ENCODE measurements at places on chromosomes 4 and X.
A peak's percentile ranks its signal among the peaks of the same experiment; 100 is the strongest.

DNA sequence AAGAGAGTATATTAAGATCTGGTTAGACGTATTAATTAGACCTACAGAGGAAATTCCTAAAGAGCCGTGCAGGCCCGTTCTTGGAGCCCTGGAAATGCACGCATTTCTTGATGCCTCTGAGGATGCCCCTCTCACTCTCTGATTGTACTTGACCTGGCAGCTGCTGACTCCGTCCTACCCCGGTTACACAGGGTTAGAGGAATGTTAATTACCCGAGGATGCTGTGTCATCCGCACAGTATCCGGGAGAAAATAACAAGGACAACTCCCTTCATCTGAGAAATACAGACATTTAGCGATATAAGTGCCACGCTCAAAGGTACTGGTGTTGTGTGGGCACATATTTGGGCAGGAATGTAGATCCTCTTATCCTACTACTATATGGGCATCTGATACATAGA lies 404.6 kb upstream of the FAT1 start:
- no peak for DNase-seq

GRCh38 chr4:47863486-47863885 lies 25.6 kb upstream of the CORIN start:
- DNase-seq: no peak

DNA sequence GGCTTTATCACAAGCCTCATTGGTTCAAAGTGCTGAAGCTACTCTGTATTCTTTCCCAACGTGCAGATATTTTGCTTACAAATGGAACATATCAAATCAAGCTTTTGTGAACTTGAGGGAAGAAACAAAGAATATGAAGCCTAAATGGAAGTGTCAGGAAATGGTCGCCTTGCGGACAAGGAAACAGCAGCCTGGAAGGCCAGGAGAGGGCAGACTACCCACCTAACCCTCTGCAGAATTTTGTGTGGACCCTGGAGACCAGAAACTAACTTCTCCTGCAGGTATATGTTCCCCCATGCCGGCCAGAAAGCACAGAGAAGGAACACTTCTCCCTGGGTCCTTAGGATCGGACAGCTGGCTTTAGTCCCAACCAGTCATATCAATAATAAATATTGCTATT lies 1425.8 kb downstream of the PCDH7 start:
- no peak for DNase-seq

DNA sequence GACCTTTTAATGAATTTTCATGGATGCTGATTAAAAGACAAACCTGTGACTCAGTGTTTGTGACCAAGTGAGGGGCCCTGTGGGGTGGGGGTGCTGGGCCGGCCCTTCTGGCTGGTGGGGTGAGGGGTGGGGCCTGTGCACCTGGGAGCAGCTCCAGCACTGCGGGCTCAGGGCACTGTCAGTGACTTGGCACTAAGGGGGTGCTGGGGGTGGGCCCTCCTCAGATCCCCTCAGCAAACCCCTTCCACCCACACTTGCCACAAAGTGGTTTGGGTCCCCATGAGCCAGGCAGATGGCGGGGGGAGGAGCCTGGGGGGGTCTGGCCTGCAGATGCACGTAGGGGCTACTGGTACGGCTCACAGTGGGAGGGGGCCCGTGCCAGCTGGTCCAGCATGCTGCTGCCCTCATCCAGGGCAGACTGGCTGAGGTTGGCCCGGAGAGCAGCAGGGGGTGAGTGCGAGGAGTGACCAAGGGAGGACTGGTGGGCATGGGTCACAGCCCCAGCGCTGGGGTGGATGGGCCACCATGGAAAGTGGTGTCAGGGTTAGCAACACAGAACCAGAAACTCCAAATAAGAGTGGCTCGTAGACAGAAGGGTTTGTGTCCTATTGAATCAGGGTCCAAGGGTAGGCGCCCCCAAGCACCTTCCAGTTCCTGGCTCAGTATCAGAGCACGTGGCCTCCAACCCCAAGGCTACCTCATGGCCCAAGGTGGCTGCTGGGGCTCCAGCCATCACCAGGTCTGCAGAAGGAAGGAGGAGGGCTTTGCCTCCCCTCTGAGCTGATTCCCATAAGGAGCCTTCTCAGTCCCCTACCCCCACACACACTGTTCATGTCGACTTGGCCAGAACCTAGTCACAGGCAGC lies 10.1 kb downstream of the NKX1-1 start:
- no peak for DNase-seq

- DNase-seq: peak; percentile 8
Measured at GRCh38 chrX:152904151-152905080, 6.5 kb downstream of the ZNF185 start.

DNA sequence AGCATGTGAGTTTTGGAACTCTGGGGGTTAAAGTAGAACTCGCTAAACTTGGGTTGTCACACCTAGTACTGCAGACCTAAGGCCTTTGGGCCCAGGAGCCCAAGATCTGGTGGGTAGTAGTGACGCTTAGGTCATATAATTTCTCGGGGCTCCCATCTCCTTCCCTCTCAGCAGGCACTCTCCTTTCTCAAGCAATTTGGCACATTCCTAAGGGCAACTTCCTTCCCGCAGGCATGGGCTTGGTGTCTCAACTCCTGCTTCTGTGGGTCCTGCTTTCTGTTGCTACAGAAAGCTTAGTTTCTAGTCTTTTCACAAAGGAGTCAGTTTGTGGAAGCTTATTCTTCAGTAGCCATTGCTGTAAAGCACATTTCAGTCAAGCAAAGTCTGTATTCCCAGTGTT lies 10.4 kb upstream of the EDA start:
- DNase-seq: no peak

GRCh38 chr4:81963015-81963762 lies 410.6 kb downstream of the HNRNPD start:
- no peak for DNase-seq

DNA sequence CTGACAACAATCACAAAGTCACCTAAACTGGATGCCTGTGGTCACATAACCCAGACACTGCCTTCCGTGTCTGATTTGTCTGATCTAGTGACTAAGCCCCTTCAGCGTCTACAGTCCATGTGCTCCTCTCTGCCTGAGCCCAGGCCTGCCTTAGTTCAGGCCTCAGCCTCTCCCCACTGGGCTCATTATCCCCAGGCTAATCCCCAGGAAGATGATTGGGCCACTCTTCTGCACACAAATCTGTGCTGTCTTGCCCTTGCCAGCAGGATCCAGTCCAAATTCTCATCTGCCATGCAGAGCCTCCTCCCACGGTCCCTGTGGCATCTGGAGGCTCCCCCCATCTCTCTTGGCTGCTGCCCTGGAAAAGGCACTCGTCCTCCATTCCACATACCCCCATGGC lies 96.5 kb downstream of the SLC2A9 start:
- DNase-seq: no peak

DNA sequence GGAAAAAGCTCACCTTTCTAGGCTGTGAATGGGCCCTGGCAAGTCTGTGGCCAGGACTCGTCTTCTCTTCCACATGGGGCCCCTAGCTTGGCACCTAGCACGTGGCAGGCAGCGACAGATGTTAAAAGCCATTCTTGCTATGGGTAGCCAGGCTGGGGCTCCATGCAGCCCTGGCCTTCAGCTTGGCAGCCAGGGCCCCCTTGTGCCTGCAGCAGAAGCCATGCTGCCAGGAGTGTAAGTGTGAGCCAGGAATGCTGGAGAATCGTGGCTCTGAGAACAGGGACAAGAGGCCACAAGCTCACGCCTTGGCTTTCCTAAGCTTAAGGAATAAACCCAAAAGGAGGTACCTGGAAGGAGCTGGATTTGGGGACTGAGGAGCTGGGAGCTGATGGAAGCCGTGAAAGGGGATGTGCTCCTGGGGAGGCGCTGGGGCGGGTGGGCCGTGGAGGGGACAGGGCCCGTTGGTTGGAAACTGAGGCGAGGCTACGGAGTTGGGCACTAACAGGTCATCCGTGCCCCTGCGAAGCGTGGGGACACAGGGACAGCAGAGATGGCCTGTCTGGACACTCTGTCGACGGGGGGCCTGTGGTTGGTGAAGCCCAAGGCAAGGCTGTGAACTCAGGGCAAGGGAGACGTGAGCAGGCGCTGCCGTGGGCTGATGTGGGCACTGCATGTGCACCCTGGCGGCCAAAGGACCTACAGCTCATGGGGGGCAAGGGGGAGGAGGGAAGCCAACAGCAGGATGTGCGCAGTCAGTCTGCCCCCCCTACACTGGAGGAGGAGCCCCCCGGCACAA lies 895 bp upstream of the OPN1LW start:
- no peak for DNase-seq

- no peak for DNase-seq
Measured at GRCh38 chr4:54213761-54214160, 15.3 kb upstream of the PDGFRA start.

DNA sequence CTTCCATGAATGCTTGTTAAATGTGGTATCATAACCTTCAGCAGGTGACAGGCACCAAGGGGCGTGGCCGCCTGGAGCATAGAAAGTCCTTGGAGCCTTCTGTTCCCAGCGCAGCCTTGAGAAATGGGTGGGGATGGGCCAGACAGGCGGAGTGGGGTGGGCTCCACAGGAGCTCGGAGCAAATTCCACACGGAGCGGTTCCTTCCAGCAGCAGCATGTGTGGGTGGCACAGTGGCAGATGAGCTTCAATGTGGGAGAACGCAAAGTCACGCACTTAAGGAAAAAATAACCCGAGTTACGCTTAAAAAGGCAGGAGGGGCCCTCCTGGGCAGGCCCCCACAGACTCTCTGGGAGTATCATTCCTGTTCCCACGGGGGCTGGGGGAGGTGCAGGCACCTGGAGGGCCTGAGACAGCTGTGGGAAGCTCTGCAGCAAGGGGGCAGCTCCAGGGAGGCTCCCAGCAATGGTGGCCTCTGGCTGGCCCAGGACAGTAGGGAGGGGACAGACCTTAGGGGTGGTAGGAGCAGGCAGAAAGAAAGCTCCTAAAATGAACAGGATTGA lies 15.3 kb downstream of the TMEM271 start:
- no peak for DNase-seq

DNA sequence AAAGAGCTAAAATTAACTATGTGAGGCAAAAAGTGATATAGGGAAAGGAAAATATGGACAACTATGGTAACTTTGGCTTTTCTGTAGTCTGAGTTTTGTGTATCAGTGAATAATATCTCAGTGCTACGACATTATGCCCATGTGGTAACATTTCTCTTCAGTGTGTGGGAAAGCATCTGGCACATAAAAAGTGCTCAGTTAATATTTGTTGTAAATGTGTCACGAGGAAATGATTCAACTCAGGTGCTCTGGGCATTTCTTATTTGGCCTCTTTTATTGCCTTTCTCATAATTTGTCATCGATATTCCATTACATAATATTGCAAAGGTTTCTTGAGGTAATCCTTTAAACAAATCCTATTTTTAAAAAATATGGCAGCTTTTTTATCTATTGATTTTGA lies 17.6 kb downstream of the OFD1 start:
- DNase-seq: no peak

DNA sequence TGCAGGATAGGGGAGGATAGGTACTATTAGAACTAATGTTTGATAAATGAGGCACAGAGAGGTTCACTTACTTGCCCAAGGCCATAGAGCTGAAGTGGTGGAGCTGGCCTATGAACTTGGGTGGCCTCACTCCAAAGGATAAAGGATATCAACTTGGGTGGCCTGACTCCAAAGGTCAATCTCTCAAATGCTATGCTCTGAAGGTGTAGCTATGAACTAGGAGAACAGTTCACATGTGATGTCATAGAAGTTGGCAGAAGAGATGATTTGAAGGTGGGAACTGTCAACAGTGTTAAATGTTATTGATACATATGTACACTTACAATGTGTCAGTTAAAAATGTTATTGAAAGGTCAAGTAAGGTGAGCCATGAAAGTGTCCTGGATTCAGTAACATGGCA lies 6.2 kb upstream of the CHST7 start:
- DNase-seq: no peak

GRCh38 chr4:140790765-140791164 lies 34.6 kb upstream of the TBC1D9 start:
- no peak for DNase-seq

DNA sequence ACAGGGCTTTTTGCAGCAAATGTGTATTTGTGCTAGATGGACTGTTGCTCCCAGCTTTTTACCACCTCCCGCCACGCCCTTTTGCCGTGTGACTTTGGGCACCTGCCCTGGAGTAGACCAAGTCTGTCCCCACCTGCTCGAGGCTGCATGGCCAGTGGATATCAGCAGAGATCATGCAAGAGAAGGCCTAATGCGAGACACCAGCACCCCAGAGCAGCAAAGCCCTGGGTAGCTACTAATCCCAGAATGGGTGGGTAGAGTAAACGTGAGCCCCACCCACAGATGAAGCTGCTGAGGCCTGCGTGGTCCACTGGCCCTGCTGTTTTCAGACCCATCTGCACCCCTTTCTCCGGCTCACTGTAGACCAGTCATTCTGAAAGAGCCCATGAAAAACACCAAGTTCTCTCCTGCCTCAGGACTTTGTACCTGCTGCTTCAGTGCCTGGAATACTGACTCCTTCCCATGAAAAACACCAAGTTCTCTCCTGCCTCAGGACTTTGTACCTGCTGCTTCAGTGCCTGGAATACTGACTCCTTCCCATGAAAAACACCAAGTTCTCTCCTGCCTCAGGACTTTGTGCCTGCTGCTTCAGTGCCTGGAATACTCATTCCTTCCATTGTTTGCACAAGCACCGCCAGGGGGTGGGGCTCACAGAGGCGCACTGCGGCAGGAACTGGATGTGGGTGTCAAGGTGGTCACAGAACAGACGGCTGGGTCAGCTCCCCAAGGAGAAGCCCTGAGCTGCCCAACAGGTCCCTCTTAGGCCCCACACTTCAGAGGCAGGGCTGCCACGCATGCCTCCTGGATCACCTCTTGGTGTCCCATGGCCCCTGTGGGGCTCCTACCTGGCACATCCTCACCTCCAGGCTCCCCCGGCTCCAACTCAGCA lies 5.1 kb upstream of the TNIP2 start:
- no peak for DNase-seq

DNA sequence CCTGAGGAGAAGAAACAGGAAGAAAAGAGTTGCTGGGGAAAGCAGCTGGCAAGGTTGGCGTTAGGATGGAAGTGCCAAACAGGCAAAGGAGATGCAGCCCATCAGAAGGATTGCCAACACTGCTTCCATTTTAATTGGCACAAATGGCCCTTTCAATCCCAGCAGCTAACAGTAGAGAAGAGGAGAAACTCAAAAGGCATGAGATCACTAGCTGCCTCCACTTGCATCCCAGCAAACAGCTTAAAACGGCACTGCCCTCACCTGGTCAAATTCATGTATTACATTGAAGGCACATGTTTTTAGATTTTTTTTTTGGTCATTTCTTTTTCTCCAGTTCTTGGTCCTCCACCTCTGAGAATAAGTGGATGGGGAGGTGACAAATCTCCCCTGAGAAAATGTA lies 14.9 kb upstream of the LOC101059915 start:
- peak; percentile 20 for DNase-seq

- DNase-seq: no peak
Measured at GRCh38 chrX:70292788-70293187, 2.9 kb downstream of the KIF4A start.

DNA sequence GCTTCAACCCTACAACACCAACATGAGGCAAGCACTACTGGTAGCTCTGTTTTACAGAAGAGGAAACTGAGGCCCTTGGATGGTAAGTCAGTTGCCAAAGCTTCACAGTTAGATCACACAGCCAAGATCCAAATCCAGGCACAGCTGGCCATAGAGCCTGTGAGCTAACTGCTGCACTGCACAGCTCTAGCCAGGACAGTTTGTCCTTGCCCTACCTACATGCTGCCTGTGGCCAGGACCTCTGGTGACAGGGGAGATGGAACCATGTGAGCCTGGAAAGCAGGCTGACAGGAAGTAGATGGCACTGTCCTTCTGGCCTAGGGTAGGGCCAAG lies 257.8 kb downstream of the FBXW7 start:
- no peak for DNase-seq

GRCh38 chr4:41883988-41884734 lies 51.1 kb upstream of the TMEM33 start:
- DNase-seq: no peak

- no peak for DNase-seq
Measured at GRCh38 chr4:183441276-183441675, 3.2 kb upstream of the CDKN2AIP start.

- DNase-seq: no peak
Measured at GRCh38 chr4:78661921-78662521, 110.5 kb downstream of the ANXA3 start.

Measured in CD4-positive, alpha-beta T cell (primary cell).